ENCODE measurements at places on chromosomes 6 and 20.

- no peak for DNase-seq
Observed at GRCh38 chr6:150282806-150283205, 86.0 kb upstream of the IYD start.

DNA sequence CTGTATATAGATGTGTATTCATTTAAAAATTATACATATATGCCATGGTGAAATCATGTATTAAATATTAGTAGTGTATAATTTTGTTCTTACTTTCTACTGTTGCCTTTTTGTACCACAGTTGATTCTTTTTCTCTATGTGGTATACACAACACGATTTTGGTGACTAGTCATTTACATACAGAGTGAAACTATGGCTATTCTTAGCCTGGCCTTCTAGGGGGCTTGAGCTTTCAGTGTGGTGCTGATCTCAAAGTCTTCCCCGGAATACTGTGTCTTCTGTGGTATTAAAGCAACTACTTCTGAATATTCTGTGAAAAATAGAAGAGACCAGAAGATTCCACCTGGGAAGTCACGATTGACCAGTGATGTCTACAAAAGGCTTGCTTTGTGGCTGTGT lies 301.9 kb downstream of the UTRN start:
- no peak for DNase-seq

DNA sequence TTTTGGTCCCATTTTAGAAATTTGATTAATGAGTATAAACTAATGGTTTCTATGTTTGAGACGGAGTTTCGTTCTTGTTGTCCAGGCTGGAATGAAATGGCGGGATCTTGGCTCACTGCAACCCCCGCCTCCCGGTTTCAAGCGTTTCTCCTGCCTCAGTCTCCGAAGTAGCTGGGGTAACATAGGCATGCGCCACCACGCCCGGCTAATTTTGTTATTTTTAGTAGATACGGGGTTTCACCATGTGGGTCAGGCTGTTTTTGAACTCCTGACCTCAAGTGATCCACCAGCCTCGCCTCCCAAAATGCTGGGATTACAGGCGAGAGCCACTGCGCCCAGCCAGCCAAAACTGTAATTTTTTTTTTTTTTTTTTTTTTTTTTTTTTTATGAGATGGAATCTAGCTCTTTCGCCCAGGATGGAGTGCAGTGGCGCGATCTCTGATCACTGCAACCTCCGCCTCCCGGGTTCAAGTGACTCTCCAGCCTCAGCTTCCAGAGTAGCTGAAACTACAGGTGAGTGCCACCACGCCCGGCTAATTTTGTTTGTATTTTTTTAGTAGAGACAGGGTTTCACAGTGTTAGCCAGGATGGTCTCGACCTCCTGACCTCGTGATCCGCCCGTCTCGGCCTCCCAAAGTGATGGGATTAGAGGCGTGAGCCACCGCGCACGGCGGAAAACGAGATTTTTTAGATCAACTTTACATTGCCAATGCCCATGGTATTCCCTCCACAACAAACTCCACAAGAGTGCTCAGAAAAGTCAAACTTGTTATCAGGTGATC lies 127.8 kb downstream of the HFE start:
- no peak for DNase-seq

DNA sequence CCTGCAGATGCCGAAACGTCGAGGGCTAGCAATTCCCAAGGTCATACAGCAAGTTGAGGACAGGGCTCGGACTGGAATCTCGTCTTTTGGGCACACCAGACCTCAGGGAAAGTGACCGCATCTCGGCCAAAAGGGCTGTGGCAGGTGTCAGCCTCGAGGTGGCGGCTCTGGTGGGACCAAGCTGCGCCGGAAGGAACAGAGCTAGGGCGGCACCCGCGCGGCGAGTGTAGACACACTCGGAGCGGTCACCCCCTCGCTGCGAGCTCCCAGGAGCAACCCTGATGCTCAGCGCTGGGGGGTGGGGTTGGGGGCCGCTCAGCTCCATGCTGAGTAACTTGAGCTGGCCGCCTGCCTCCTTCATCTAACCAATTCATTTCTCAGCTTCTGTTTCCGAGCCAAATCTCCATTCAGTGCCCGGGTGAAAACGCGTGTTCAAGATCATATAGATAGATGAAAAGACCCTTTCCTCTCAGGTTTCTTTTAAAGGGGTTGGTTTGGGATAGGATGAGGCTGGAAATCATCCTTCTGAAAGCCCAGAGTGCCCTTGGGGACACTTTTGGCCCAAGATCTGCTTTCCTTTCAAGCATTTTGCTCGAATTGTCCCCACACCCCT lies 2.2 kb upstream of the TUBB2B start:
- no peak for DNase-seq

GRCh38 chr6:16494793-16495192 lies 256.4 kb downstream of the GMPR start:
- DNase-seq, result no peak

GRCh38 chr6:169310983-169311382 lies 57.3 kb upstream of the THBS2 start:
- DNase-seq, result no peak

- DNase-seq, result no peak
Observed at GRCh38 chr6:12572896-12573827, 143.4 kb upstream of the PHACTR1 start.

DNA sequence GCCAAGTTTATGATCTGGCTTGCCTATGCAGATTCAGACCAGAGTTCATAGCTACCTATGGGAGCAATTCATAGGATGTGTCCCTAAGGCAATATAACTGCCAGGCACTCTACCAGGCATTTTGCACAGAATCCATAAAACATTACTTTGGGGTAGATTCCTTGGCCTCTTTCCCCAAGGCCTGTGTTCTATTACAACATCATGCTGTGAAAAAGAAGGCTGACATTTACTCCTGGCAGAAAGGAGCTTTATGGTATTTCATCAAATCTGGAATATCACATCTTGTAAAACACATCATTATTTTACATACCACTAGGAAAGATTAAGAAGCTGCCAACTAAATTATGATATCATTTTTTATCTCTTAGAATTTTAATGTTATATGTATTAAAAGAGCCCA lies 287.0 kb upstream of the MARCKS start:
- no peak for DNase-seq
